Fibroblast of the aortic adventitia (primary cell): ENCODE measurements at places on chromosomes 1 and 21. TPM values are rescaled to one million over a fixed set of nuclear protein-coding genes. Genes with fewer than 3 reads are reported as not detected.

DNA sequence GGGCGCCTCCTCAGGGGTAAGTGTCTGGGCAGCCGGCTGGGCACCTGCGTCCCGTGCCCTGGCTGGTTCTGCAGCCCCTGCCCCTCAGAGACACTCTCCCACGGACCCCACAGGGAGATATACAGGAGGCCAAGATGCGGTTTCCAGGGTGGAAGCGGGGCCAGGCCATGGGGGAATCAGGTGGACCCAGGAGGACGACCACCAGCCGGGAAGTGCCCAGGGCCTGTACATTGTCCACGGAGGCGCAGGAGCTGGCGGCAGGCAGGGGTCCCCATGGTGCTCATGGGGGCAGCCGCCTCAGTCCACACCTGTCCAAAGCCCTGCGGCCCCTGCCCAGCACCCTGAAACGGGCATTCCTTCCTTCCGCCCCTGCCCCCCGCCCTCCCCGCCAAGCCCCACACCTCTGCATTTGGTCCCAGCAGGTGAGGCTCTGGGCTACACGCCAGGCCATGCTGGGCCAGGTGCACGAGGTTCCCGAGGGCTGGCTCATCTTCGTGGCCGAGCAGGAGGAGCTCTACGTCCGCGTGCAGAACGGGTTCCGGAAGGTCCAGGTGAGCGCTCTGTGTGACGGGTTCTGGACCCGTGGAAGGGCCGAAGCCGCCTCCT is 36.7 kb downstream of the SLC19A1 start:
- DNase-seq = no peak

Gene KRTAP24-1
- not detected in 2 replicates for total RNA-seq

Gene FCRL1
- total RNA-seq = not detected in 2 replicates

Gene DYNLT5
- total RNA-seq = 1.4 TPM in 1 of 2 replicates, not detected in the other
